BJ (cell line): ENCODE measurements at places on chromosomes 7 and 10. TPM values are rescaled to one million over a fixed set of nuclear protein-coding genes. Genes with fewer than 3 reads are reported as not detected.

DNA sequence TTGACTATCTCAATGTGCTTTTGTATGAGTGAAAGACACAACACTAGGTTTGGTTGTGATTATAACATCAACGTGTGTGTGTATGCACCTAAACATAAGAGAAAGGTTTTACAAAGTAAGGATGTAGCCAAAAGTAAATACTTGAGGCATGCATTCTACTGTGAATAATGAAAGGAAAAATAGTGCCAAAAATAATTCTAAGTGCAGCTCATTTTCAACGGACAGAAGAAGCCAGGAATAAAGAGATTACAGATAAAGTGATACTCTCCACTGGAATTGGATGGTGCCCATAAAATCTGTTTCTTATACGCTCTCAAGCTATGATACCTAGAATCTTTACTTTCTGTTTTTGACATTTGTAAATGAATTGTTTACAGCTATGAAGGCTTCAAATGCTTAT lies 135.0 kb upstream of the TMEM72 start:
- no peak for DNase-seq

DNA sequence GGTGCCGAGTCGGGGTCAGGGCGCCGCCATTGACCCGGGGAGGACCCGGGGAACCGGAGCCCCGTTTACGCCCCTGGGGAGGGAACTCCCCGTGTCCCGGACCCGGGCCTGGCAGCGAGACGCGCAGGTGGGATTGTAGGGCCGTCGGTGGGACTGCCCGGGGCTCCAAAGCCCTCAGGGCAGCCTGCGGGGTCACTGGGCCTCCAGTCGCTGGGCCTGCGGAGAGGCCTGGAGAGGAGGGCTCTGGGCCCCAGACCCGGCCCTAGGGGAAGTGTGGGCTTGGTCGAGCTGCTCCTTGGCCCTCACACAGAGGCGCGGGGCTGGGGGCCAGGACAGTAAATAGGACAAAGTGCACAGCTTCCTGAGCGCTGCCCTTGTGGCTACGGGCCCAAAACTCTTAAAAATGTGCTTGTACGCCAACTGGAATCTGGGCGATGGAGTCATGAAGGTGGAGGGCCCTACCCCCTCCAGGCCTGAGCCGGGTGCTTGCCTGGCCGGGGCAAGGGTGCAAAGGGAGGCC lies 657 bp downstream of the ECHDC3 start:
- DNase-seq = no peak

GRCh38 chr10:93926613-93927012 lies 32.8 kb downstream of the SLC35G1 start:
- DNase-seq = no peak

- DNase-seq = no peak
Measured at GRCh38 chr7:100899432-100899831, 3.7 kb upstream of the ACHE start.

DNA sequence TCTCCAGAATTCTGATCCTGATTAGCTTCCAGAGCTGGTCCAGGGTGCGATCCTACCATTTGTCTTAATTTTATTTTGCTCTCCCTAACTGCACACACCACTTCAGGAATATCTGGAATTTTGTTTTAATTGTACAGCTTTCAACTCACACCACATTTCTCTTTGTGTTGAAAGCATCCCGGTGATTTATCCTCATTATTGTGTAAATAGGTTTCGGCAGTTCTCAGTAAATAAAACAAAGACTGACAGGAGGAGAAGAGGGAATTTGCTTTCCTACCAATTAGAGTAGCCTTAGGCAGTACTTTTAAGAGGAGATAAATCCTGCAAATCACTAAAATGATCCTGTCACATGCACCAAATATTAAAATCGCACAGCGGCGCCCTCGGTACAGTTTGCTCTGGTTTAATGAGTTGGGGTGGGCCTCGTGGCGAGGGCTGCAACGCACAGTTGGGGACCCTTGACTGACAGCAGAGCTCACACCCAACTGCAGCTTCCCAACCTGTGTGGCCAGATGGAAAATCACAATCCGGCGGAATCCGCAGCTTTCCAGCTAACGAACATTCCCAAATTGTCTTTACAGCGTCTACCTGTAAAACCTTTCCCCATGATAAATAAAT lies 62.6 kb downstream of the EBF3 start:
- DNase-seq = no peak

- DNase-seq = no peak
Measured at GRCh38 chr10:104641937-104642657, 1.0 kb downstream of the SORCS3 start.

GRCh38 chr10:126907423-126907970 lies 2.3 kb downstream of the DOCK1 start:
- DNase-seq = no peak

GRCh38 chr7:47370461-47371042 lies 211.4 kb downstream of the TNS3 start:
- no peak for DNase-seq

- no peak for DNase-seq
Measured at GRCh38 chr10:60172363-60172990, 217.2 kb downstream of the ANK3 start.

- no peak for DNase-seq
Measured at GRCh38 chr7:117731455-117731854, 141.8 kb downstream of the CTTNBP2 start.

DNA sequence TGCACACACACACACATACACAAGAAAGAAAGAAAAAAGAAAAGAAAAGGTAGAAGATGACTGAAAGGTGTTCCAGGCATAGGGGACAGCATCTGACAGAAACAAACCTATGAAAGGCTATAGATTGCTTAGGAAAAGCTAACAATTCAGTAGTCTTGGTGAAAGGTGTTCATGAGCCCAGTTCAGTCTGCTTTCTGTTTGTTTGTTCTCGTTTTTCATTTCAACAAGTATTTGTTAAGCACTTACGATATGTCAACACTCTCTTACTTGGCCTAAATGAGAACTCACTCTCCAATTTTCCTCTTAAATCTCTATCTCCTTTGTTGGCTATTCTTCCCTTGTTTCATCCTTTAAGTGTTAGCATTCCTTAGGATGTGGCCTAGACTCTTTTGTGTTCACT lies 133.2 kb downstream of the GRM8 start:
- DNase-seq = no peak

- no peak for DNase-seq
Measured at GRCh38 chr7:2580636-2581035, 21.9 kb downstream of the IQCE start.

OSBPL3 gene
- 26.5 and 27.1 TPM in 2 replicates for polyA plus RNA-seq

CALD1 gene
- 1,629 and 1,746 TPM in 2 replicates for polyA plus RNA-seq

CYP26C1 gene
- polyA plus RNA-seq = 0.05 and 0.09 TPM in 2 replicates

SCIN gene
- polyA plus RNA-seq = 0.06 and 0.17 TPM in 2 replicates
